Stimulated activated CD8-positive, alpha-beta memory T cell treated with anti-CD3 and anti-CD28 coated beads, Interleukin-12 subunit alpha, Interleukin-12 subunit beta, amount 100 ng/mL, for 1 hour (primary cell): ENCODE measurements at places on chromosomes 7 and 10.
A peak's percentile ranks its signal among the peaks of the same experiment; 100 is the strongest.

GRCh38 chr10:103784089-103784488, 71.3 kb downstream of the SH3PXD2A start:
- no peak for DNase-seq

- DNase-seq: peak; percentile 15
Measured at GRCh38 chr10:15744217-15744865, 24.6 kb upstream of the ITGA8 start.

DNA sequence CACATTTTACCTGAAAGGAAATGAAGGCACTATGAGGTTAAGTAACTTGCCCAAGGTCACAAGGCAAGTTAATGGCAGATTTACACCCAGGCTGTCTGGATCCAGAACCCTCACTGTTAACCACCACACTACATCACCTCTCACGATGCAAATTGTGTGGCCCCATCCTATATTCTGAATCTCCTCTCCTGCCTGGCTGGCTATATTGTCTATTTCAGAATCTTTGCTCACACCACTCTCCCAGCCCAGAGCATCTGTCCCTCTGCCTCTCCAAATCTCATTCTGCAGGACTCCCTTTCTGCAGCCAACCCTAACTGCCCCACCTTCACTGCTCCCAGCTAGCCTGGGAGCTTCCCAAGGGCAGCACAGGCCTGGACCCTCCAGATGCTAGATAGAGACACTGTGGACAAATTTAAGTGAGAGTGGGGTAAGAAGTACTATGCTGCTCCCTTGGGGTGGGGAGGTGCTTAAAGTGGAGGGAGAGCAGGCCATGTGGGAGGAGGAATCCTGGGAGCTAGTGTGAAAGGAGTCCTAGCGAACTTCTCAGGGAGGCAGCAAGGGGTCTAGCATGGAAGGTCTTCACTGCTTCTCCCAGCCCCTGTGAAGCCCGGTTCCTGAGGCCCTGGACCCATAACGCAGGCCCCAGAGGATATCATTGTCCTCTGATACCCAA, 786 bp downstream of the CUEDC2 start:
- no peak for DNase-seq

DNA sequence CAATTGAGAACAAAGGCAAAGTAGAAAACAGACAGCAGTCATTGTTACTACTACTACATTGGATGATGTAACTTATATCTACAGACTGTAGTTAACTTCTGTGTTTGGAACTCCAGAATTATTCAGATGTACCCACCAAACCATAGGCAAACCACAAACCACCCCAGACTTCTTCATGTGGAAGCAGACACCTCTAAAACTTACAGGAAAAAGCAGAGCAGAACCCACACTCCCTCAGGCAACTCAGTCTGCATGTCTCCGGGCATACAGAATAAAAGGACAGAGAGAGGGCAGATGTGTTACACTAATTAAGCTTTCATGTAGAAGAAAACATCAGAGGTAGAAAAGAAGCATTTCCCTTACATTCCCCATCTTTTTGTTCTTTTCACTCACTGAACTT, 9.0 kb downstream of the LSM5 start:
- no peak for DNase-seq

- no peak for DNase-seq
Measured at GRCh38 chr10:3955955-3956617, 171.1 kb upstream of the KLF6 start.

DNA sequence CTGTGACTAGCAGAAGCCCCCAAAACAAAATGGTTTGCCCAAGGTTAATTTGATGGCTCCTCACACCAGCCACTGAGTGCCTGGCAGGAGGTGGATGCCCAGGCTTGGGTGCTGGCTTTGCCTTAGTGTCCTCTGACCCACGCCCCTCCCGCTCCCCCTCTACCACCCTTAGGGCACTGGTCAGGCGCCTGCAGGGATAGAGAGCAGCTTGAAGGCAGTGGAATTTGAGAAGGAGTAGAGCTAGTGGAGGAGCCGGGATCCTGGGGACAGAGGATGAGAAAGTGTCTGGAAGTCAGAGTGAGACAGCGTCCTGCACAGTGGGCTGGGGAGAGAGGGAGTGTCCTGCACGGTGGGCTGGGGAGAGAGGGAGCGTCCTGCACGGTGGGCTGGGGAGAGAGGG, 139.4 kb downstream of the DNAJB6 start:
- no peak for DNase-seq

GRCh38 chr7:33854178-33854577, 51.2 kb upstream of the BMPER start:
- no peak for DNase-seq

- DNase-seq: no peak
Measured at GRCh38 chr7:76509931-76510877, at the start of gene UPK3B. UPK3B (plus strand) TSS chr7:76510552; CDS start chr7:76510653, 101 bp downstream.

DNA sequence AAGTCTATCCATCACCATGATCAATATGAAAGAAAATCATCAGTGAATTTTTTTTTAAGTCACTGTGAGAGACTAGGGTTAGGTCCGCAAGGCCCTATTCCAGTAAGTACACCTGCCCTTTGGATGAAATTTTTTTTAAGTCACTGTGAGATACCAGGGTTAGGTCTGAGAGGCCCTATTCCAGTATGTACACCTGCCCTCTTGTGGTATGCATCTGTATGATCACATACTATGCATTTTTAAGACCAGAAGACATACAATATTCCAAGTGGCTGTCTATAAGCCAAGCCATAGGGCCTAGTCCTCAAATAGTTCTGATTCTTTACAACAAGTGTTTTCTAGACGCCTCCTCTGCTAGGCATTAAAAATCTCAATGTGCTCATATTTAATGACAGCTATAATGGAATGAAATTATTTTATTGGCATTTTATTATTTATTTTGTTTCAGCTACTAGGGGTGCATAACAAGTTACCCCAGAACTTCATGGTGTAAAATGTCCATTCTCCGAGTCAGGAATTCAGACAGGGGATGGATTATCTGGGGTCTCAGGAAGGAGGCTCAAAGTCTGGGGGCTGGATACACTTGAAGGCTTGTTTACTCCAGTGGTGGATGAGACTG, 53.1 kb downstream of the TEX36 start:
- DNase-seq: no peak

DNA sequence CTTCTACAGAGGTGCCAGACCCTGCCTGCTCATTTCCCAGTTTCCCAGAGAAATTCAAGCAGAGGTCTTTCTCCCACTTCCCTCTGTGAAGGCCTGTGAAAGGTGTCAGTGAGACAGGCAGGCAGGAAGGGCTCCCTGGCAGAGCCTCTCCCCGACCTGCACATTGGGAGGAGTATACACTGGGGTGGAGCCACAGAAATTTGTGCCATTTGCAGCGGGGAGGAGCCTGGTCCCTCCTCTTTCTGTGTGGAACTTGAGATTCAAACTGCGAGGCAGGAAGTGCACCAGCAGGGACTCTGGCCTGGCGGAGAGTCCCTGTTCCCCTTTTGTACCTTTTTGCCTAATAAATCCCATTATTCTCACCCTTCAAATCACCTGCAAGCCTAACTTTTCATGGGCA, 54.6 kb upstream of the OPN4 start:
- DNase-seq: no peak

GRCh38 chr10:102552533-102552932, 48.8 kb downstream of the SUFU start:
- no peak for DNase-seq

DNA sequence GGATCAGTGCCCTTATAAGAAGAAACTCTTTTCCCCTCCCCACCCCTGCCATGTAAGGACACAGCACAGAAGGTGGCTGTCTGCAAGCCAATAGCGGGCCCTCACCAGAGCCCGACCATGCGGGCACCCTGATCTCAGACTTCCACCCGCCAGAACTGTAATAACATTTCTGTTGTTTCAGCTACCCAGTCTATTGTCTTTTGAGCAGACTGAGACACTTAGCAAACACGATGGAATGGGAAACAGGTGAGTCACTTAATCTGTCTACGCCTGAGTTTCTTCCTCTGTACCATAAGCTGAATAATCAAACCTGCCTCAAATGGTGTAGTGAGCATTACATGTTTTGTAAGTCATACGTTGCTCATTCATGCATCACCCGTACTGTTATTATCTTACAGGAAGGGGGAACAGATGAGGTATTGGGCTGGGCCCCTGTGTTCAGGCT, 58.2 kb downstream of the STRA8 start:
- DNase-seq: no peak

DNA sequence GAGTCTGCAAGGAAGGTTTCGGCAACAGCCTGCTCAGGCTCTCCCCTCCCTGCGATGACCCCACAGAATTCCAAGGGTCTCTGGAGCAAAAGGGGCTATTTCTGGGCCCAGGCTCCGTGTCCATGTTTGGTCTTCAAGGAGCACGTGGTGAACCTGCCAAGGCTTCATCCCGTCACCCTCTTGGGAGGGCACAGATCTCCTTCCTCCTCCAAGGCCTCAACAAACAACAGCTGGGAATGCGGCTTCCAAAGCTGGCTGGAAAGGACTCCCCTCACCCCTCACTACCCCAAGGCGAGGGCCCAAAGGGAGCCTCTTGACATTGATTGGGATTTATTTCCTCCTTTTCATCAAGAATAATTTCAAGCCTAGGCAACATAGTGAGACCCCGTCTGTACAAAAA, 14.0 kb upstream of the KPNA7 start:
- DNase-seq: no peak

DNA sequence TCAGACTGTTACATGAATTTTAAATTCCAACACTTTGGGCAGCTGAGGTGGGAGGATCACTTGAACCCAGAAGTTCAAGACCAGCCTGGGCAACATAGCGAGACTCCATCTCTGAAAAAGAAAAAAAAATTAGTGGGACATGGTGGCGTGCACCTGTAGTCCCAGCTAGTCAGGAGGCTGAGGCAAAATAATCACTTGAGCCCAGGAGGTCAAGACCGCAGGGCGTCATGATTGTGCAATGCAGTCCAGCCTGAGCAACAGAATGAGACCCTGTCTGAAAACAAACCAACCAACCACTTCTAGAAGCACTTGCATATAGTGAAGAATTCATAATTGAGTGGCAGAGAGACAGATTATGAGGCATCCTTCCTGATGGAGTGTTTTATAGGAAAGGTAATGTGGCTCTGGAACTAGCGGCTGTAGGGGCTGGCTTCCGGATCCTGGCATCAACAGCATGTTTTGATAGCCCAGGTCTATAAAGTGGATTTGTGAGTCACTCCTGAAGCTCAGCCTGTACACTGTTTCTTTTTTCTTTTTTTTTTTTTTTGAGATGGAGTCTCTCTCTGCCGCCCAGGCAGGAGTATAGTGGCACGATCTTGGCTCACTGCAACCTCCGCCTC, 40.3 kb upstream of the RSBN1L start:
- DNase-seq: no peak

DNA sequence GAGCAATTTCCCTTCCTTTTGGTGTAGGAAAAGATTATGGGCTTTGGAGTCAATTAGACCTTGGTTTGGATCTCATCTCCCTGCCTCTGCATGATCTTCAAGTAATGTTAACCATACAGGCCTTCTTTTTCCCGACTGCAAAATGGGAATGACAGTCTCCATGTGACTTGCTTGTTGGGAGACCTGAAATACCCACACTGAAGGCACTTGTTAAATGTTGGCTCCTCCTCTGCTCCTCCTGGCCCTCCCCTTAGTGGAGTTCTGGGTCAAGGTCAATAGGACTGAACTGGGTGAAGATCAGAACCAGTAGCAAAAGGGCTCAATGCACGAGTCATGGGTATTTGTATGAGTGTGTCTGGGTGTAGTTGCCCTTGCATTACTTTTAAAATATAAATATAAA, 179.4 kb upstream of the PRR15 start:
- no peak for DNase-seq

DNA sequence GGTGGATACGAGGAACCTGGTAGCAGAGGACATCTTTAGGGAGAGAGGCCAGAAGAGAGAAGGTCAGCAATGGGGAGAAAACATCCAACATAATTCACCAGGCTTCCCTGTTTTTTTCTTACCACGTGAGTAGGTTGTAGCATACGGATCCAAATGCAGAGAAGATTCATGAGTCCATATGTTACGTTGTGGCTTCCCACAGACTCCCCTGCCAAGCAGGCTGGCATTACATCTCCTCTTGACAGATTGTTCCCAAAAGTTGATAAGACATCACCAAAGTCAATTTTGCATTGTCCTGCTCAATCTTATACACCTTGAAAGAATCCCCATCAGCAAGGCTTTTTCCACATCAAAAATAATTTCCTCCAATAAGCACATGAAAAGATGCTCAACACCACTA, 39.7 kb downstream of the DRGX start:
- no peak for DNase-seq

GRCh38 chr7:101911800-101912715, 94.6 kb downstream of the CUX1 start:
- DNase-seq: no peak

- no peak for DNase-seq
Measured at GRCh38 chr10:123326674-123327073, 172.5 kb downstream of the BUB3 start.

- no peak for DNase-seq
Measured at GRCh38 chr7:4066626-4067475, 615.2 kb upstream of the FOXK1 start.

DNA sequence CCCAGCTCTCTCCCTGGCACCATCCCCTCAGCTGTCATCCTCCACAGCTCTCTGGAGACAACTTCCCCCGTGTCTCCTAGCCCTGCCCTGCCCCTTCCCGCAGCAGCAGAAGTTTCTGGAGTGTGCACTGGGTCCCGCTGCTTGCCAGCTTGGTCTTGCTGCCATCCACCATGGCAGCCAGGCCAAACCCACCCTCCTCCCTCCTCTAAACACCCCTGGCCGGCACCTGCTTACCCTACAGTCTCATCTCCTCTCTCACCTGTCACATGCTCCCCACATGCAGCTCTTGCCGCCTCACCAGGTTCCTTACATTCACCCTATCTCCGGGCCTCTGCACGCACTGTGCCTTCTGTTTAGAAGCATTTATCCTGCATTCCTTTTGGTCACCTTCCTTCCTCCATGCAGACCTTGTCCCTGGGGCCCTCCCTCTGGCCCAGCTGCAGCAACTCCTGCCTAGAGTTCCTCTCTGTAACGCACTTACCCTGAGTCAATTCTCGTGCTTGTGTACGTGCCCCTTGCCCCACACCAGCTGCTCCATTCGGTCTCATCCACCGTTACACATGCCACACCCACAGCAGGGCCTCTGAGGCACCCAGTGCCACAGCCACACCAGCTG, 93.9 kb upstream of the RET start:
- no peak for DNase-seq

GRCh38 chr7:16989811-16990413, 108.1 kb upstream of the AGR3 start:
- DNase-seq: no peak

GRCh38 chr7:26784118-26784517, 80.3 kb downstream of the SKAP2 start:
- no peak for DNase-seq
